ENCODE measurements at places on chromosomes 11 and 22.

GRCh38 chr22:22924369-22925145 is 36.9 kb downstream of the IGLL5 start:
- no peak for DNase-seq

DNA sequence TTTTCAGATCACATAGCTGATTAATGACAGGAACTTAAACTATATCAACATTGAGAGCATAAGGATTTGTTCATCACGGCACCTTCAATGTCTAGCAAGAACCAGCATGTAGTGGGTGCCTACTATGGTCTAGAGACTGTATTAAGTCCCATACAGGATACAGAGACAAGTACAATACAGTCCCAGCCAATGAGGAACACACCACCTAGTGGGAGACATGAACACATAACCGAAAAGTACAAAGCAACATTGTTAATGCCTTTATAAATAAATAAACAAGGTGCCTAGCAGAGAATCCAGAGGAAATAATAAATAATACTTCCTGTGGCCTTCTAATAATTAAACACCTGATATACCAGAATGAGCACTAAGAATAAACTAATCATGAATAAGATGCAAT is 87.7 kb upstream of the OPCML start:
- DNase-seq = peak; percentile 37

DNA sequence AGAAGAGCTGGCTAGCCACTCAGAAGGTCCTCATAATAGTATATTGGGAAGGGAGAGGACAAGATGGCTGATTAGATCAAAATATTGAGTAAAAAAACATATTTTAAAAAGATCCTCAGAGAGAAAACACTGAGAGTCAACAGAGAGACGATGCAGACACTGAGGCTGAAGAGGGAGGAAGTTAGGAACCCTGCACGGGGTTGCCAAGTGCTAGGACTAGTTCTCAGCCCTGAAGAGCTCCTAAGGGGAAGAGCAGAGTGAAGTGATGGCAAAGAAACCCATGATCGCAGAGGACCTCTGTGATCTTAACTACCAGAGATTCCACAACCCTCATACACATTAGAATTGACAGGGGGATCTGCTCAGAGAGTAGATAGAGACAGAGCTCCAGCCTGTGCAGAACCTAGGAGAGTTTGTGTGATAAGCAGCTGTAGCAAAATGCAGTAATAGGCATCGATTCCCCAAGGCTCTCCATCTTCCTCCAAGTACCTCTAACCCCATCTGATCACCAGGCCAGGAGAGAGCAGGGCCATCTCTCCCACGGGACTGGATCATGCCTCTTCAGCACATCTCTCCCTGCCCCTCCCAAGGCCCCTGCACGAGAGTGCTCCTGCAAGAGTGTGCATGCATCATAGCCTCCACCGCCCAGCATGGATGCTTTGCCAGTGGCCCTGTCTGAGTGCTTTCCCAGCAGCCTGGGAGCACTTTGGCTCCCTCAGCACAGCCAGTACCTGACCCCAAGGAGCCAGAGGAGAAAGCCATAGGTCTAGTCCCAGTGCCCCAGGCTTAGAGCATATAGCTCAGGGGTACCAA is 41.2 kb upstream of the ARL14EP start:
- DNase-seq = no peak

- no peak for DNase-seq
These were observed 9.3 kb upstream of the LRP5 start for GRCh38 chr11:68303083-68303482.

DNA sequence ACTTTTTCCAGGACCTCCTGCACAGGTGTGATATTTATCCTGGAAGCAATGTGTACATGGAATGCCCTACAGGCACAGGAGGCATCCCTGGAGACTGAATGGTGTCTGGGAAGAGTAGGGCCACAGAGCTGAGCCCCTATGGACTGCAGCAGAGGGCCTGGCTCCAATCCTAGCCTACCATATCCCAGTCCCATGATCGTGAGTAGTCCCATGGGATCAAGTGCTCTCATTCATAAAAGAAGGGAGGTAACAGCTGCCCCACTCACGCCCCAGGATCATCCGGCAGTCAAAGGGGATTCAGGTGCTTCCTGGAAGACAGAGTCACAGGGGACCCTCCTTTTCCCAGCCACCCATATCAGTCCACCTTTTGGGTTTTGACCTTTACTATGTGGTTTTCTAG is 24.0 kb downstream of the ANKK1 start:
- no peak for DNase-seq

DNA sequence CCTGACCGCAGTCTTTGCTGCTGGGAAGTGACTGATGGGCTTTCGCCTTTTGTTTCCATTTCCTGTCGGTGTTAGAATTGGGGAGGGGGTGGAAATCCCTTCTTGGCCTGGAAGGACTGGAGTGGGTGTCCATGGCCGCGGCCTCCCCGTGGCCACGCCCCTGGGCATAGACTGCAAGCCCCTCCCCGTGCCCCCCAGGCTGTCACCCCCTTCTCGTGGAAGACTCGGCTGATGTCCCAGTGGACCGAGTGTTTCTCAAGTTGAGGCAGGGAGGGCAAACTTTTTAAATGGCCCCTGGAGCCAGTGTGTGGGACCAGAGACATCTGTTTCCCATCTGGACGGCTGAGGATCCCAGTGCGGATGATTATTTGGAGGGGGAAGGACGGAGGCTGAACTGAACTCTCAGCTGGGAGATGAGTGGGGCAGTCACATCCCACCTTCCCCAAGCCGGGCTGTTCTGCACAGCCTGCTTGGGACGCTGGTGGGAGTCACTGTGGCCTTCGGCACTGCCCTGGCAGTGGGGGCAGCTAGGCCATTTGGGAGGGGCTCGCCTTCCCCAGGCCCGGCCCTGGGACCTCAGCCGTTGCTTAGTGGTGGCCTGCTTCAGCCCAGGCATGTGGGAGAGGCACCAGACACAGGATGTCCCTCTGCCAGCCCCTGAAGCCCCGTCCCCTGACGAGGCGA is 1.6 kb downstream of the CD81 start:
- no peak for DNase-seq

GRCh38 chr11:6962673-6963072 is 36.4 kb downstream of the ZNF215 start:
- no peak for DNase-seq
